Cardiac septum (tissue), 1 donor: ENCODE measurements at places on chromosomes 5 and 9. TPM values are rescaled to one million over a fixed set of nuclear protein-coding genes. Genes with fewer than 3 reads are reported as not detected.

DNA sequence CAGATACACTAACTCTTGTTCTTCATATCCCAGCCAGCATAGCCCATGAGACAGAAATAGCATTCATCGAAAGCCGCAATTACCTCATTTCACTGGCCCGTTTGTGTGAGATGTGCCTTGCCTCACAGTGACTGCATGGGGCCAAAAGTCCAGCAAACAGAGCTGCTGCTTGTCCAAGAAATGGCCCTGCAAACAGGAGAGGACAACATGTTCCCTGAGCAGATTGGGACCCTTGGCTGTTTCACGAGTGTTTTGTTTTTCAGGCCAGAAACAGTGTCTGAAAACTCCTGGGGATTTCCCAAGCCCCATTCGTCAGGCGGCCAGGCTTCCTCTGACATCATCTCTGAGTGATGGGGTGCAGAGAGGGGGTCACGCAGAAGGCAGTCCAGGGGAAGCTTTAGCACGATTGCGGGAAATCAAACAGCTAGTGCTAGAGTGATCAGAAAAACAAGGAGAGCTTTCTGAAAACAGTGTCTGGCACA, 503.6 kb upstream of the PAPPA start:
- peak; percentile 74 for DNase-seq

DNA sequence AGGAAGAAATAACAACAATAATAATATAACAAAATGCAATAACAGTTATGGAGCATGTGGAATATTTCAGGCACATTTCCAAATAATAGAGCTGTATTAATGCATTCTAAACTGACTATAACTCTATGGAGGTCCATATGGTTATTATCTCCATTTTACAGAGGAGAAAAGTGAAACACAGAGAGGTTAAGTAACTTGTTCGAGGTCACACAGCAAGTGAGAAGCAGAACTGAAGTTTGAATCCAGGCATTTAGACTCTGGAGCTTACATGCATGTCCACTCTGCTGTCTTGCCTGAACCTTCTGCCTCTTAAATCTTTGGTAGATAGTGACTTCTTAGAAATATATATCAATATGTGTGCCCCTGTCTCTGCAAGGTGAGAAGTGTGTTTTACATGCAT, 350.8 kb downstream of the GADD45G start:
- DNase-seq: no peak

EQTN gene
- total RNA-seq: not detected

- no peak for DNase-seq
Observed at GRCh38 chr5:37615184-37615583, 224.7 kb downstream of the GDNF start.

PKD2L2 gene
- total RNA-seq: 0.62 TPM

DNA sequence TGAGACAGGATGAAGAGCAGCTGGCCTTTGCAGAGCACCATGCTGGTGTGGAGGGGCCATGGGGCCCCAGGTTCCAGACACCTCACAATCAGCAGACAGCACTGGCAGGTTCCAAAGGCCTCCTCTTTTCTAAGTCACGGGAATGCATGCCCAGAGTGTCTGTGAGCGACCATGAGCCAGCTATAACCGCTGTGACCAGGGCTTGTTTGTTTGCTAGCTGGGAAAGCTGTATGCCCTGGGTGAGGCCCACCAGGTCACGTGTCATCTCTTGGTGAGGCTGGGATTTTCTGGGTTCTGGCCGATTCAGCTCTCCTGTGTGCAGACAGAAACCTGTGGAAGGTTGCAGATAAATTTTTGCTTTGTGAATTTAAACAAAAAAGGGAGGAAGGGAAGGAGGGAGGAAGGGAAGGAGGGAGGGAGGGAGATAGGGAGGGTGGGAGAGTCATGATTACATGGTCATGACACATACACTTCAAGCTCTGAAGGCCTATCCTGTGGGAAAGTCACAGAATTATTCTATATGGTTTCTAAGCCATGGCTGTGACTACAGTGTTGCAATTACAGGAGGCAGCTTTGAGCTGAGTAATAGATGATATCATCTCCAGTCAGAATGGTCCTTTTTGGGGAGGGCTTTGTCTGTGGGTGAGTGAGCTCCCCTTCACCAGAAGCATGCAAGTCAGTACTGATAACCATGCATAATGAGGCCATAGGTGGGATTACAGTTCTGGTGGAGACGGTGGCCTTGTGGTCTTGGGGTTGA, 37.2 kb downstream of the PAPPA start:
- no peak for DNase-seq

LEAP2 gene
- 2.2 TPM for total RNA-seq

GRCh38 chr5:180050121-180050940, 21.2 kb downstream of the RNF130 start:
- DNase-seq: no peak

GRCh38 chr9:108217431-108218349, 638.1 kb downstream of the ACTL7B start:
- no peak for DNase-seq

- DNase-seq: no peak
Observed at GRCh38 chr9:5188060-5188984, 2.9 kb upstream of the INSL6 start.
